AG08395 (cell line): ENCODE measurements at places on chromosomes 1 and 21.

GRCh38 chr1:155179112-155180031 is 5.7 kb downstream of the TRIM46 start:
- DNase-seq: no peak

GRCh38 chr1:110148961-110149360 is 1.3 kb upstream of the SLC6A17 start:
- no peak for DNase-seq

DNA sequence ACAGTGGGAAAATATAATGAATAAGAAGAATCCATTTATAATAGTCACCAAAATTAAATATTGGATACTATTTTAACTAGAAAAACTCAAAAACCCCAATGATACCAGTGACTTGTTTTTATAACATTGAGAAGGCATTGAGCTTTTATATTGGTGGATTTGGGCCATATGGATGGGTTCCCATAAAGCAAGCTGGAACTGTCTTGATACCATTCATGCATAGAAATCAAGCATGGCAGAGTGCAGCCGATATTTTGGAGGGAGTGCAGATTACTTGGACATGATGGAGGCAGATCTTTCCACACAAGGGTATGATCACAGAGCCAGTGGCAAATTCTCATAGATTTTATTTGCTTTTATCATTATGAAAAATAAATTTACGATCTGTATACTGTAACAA is 3.8 kb upstream of the RWDD3 start:
- no peak for DNase-seq

- DNase-seq: no peak
Measured at GRCh38 chr1:219413536-219413935, 199.4 kb downstream of the ZC3H11B start.

DNA sequence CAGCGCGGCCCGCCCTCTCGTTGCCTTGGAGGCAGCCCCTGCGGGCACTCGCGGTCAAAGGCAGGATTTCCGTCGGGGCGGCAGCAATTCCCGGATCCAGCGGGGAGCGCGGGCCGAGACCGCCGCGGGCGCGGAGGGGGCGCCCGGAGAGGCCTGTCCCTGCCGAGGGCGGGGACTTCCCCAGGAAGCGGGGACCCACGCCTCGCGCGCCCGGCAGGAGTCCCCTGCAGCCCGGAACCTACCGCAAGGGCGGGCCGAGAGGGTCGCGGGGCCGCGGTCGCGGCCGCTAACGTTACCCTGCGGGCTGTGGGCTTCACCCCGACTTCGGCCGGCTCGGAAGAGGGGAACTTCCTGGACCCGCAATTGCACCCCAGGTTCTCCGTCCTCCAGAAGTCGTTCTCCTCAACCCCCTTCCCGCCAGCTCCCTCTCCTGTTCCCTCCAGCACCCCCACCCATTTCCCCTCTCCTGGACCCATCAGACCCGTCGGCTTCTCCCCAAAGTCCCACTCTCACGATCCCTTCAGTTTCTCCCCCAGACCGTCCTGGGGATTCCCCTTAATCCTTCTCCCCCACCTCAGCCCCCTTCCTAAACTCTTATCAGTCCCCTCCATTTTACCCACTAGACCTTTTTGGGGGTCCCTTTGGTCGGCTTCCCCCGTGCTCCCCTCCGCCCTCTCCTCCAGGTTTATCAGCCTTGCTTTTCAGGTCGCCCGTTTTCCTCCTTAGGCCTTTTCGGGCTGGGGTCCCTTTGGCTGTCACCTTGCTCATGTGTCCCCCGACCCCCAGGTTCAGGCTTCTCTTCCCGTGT is 604 bp downstream of the FGR start:
- DNase-seq: peak; percentile 46

- DNase-seq: no peak
Measured at GRCh38 chr1:21532992-21533534, 23.8 kb downstream of the ALPL start.

DNA sequence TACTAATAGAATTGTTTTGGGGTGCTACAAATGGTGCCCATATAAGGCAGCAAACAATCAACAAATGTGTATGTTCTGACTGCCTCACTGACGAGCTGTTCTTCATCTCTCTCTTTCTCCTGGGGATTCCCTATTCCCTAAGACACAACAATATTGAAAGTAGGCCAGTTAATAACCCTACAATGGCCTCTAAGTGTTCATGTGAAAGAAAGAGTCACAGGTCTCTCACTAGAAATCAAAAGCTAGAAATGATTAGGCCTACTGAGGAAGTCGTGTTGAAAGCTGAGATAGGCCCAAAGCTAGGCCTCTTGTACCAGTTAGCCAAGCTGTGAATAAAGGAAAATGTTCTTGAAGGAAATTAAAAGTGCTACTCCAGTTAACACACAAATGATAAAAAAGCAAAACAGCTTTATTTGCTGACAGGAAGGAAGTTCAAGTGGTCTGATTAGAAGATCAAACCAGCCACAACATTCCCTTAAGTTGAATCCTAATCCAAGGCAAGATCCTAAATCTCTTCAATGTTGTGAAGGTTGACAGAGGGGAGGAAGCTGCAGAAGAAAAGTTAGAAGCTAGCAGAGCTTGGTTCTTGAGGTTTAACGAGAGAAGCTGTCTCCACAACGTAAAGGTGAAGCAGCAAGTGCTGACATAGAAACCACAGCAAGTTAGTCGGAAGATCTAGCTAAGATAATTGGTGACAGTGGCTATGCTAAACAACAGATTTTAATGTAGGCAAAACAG is 26.3 kb downstream of the ATP2B4 start:
- DNase-seq: no peak

DNA sequence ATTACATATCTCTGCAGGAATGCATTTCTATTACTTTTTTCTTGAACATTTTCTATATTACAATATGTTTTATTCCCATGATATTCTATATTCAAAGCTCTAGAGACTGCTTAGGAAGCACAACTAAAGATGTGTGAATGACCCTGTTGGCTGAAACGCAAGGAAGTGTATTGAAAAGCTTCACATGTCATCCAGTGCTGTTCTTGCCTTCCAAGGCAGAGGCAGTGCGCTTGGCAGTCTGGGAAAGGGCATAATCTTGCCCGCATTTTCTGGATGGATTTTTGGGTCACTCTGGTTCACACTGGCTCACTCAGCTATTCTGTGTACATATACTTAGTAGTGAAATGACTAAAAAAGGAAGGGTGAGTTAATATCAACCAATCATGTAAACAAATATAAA is 262.4 kb downstream of the PTPRC start:
- DNase-seq: no peak

DNA sequence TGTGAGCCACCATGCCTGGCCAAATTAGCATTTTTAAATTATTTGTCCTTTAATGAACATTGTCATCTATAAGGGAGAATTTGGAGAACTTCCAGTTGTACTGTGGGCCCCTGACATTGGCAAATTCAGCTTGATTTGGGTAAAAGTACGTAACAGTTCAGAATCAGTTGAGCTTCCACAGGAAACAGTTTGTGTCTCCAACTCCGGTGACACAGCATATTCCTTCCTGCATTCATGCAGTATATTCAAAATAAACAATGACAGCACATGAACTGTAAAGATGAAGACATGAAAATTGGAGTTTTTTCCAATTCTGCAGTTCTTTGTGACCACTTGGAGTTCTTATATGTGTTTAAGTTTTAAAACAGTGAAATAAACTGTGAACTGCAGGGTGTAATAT is 28.2 kb downstream of the RNF220 start:
- DNase-seq: no peak

- no peak for DNase-seq
Measured at GRCh38 chr1:73475316-73475870, 722.6 kb downstream of the LRRIQ3 start.

GRCh38 chr1:164787834-164788231 is 228.8 kb downstream of the PBX1 start:
- DNase-seq: no peak

DNA sequence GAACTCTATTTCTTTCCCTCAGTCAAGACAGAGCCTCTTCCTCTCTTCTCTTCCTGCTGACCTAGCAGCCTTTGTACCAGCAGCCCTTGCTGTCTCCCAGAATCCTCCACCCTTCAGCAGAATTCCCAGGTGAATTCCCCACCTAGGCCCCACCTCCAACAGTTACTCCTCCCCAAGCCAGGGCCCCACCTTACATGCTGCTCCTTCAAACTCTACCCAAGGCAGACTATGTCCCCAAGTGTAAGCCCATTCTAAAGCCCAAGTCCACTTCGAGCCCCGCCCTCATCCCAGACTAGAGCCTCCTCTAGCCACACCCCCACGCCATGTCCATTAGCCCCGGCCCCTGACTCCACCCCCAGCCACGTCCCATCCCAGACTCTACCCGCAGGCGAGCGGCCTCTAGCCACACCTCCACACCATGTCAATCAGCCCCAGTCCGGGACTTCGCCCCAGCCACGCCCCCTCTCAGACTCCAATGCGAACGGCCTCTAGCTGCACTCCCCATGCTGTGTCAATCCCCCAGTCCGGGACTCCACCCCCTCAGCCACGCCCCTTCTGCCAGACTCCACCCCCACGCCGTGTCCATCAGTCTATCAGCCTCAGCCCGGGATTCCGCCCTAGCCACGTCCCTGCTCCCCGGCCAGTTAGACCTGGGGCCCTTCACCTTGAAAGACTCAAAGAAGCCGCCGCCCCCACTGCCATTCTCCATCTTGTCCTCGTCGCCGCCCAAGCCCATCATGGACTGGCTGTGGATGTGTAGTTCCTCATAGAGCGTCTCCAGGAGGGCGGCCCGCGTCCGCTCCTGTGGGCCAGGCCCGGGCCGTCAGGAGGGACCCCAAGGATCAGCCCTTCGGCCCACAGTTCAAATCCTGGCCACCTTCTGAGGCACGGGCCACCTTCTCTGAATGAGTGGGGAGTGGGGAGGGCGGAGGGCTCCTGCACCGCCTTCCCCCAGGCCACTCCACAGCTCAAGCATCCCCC is 61.3 kb downstream of the RAP1GAP start:
- peak; percentile 75 for DNase-seq

GRCh38 chr1:155759966-155760630 is 71.2 kb downstream of the DAP3 start:
- DNase-seq: no peak

- no peak for DNase-seq
Measured at GRCh38 chr21:34732388-34732821, 63.6 kb downstream of the CLIC6 start.

DNA sequence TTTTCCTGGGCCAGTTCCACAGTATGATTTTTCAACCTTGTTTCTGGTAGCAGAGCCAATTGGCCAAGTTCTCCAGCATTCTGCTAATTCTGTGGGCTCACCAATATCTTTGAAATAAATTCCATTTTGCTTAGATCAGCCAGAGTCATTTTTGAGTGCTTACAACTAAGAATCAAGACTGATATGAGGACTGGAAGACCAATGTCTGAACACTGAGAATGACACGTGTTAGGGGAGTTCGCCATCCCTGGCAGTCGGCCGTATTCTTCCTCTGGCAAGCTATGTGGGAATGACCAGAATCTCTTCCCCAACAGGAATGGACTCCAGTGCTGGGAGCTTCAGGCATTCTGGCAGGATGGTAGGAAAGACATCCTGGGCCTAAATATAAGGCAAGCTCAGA is 4.9 kb upstream of the TENT5C start:
- DNase-seq: no peak

GRCh38 chr1:196078691-196079090 is 529.5 kb downstream of the KCNT2 start:
- DNase-seq: no peak

- no peak for DNase-seq
Measured at GRCh38 chr1:147605591-147605990, 64.3 kb downstream of the BCL9 start.

GRCh38 chr1:53470155-53470554 is 11.0 kb downstream of the DMRTB1 start:
- peak; percentile 95 for DNase-seq
